Stimulated activated CD4-positive, alpha-beta T cell treated with anti-CD3 and anti-CD28 coated beads, TNF-alpha, amount 100 ng/mL, for 24 hours (primary cell): ENCODE measurements at places on chromosomes 4 and X.

DNA sequence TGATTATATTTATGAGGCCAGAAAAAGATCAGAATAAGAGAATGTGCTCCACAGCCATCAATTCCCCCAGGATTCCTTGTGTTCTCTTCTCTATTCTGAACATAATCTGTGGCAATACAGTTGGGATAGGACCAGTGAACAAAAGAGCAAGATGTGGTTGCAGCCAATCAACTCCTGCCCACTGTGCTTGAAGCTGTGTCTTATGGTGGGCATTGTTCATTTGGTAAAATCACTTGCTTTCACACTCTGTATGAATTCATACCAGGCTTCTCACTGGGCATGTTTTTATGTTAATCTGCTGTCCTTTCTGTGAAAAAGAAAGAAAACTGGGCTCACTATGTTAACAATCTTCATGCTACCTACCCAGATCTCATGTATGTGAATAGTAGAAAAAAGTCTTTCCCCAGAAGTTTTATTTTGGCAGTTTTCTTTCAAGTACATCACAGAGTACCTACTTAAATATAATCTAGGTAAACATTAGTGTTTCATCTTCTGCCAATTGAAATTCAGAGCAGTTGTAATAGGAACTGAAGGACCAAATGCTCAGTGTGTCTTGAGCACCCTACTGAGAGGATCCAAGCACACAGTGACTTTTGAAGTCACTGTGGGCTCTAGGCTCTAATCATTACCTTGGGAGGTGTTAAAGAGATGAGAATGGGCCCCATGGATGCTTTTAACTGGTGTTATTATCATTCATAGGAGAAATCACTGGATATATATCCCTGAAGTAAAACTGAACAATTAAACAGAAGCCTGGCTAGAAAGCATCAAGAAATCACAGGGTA lies 429.2 kb upstream of the TRAM1L1 start:
- no peak for DNase-seq

DNA sequence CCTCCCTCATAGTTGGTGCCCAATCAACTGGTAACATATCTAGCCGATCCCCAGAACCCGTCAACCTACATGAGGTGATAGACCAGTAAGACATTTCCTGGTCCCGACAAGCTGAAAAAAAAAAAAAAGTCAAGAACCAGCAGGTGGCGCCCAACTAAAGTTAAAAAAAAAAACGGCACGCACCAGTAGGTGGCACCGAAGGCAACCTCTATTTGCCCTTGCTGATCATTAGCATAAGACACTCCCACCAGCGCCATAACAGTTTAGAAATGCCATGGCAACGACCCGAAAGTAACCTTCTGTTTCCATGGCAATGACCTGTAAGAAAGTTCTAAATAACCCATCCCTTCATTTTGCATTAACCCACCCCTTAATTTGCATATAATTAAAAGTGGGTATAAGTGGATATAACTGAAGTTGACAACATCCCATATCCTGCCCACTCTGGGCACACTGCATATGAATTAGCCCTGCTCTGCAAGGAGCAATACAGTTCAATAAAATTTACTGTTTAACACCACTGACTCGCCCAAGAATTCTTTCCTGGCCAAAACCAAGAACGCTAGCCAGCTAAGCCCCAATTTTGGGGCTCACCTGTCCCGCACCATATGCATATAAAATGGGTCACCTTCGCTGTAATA lies 83.9 kb upstream of the SPANXB1 start:
- DNase-seq: no peak

GRCh38 chr4:126807132-126807531 lies 825.6 kb upstream of the INTU start:
- DNase-seq: no peak

- DNase-seq: no peak
Measured at GRCh38 chr4:151567056-151567455, 158.1 kb downstream of the FHIP1A start.

DNA sequence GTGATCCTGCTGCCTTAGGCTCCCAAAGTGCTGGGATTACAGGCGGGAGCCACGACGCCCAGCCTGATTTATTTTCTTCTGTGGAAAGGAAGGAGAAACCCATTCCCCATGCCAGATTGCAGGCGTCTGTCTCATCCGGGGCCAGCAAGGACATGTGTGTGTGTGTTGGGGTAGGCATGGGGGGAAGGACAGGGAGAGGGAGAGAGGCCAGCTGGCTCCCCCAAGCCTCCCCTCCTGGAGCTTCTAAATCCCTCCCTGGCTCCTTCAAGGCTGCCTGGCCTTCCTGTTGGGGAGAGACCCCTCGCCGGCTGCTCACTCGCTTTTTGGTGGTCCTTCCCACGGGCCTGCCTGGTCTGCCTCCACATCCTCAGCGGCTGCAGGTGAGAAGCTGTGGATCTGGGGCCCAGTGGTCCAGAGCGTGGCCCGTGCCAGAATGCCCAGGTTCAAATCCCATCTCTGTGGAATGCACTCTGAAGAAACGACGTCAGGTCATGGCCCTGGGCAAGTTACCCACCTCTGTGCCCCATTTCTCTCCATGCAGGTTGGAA lies 1.3 kb upstream of the PLXNB3 start:
- DNase-seq: no peak

DNA sequence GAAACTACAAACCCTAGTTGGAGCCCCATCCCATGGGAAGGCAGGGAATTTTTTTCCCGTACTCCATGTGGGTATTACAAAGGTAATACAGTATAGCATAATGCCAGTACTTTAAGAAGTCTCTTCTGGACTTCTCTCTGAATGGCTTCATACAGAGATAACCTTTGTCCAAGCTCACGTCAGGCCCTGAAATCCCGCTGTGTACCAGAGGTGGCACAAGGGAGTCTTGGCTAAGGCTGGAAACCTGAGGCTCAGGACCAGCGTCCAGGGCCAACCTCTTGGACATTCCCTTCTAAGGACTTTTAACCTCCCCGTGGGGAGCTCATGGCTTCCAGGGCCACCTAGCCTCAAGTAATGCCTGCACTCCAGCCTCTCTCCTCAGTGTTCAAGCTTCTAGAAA lies 338.9 kb upstream of the FAM241A start:
- no peak for DNase-seq

DNA sequence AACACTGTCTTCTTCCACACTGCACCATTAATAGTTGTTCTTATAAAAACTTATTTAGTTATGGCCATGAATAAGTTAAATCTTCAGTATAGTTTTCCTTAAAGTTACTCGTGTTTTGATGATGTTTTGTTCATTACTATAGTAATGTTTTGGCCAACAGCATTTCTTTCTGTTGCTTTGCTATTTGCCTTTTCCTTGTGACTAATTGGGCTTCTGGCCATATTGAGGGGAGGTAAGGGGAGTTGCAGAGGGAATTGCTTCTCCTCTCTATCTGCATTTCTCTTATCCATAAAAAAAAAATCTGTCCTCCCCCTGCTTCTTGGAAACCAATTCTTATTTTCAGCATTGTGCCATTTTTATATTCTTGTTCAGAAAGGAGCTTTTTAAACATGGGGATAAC lies 42.7 kb upstream of the ZCCHC12 start:
- no peak for DNase-seq

- no peak for DNase-seq
Measured at GRCh38 chrX:3550160-3550751, 163.2 kb downstream of the PRKX start.

GRCh38 chrX:96502507-96502906 lies 182.1 kb upstream of the DIAPH2 start:
- DNase-seq: no peak

GRCh38 chr4:173919196-173919595 lies 364.3 kb downstream of the FBXO8 start:
- no peak for DNase-seq

DNA sequence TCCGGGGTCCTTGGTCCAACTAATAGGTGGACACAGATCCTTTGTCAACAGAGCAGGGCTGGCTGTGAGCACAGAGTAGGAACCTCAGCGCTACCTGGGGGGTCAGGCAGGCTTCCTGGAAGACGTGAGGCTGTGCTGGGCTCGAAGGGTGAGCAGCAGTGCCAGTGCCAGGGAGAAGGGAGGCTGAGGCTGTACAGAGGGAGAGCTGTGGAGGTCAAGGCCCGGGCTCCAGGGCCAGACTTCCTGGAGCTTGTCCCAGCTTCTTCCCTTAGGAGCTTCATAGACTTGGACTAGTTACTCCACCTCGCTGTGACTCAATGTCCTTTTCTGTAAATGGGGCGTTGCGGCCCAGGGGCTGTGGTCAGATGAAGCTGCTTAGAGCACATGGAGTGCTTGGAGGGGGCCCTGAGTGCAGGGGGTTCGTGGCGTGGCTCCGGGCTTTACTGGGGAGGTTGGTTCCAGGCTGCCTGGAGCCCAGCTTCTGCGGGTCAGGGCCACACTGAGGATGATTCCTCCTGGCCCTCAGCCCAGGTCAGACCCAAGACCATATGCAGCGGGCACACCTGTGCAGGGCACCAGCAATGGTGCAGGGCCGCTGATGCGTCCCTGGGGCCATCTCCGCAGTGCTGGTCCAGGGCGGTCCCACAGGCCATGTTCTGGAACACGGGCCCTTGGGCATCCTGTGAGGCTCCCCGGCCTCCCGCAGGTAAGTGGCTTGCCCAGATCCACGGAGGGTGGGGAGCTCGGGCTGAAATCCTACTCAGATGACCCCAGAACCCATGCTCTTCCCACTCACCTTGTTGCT lies 98.1 kb downstream of the DCTD start:
- no peak for DNase-seq

DNA sequence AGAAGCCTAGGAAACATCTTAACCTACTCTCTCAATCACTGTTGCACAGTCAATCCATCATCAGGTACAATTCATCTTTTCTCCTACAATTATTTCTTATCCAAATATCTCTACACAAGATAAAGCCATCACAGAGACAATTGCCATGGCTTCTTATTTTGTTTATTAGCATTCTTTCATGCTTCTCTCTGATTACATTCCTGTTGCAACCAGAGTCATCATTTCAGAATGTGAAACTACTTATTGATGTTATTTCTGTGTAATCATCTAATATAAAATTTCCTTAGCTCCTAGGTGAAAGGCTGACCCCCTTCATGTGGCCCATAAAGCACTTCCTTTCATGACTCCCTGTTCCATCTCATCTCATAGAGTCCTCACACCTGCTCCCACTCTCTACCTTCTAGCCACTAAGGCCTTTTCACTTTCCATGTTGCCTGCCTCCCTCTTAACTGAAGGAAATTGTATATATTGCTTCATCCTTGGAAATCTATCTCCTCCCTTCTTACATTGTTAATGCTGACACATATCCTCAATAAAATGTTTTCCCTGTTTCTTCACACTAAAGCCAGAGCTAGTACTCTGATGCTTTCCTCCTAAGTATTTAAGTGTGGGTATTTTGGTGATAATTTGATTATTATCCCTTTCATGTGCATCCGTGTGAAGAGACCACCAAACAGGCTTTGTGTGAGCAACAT lies 829.9 kb downstream of the FAT4 start:
- DNase-seq: no peak

GRCh38 chrX:49204709-49205108 lies 4.7 kb upstream of the SYP start:
- no peak for DNase-seq

DNA sequence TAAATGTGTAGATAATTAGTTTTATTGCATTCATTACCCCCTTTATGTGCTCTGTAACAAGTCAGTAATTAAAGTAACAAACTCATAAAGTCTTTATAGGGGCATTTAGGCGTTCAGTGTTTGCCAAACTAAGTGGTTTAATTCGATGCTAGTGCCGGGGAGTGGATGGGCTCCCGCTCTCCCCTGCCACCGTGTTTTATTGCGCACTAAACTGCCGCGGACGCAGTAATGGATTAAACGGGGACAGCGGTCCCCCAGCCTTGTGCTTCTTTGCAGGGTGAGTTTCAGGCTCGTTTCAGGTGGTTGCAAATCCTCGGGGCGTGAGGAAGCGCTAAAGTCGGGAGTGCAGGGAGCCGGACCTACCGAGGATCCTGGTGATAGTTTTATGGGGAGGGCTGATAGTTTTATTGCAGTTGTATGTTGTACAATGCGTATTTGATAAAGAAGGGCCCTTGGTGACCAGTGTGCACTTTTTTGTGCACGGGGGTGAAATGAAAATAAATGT lies 1.6 kb upstream of the PHOX2B start:
- DNase-seq: no peak

DNA sequence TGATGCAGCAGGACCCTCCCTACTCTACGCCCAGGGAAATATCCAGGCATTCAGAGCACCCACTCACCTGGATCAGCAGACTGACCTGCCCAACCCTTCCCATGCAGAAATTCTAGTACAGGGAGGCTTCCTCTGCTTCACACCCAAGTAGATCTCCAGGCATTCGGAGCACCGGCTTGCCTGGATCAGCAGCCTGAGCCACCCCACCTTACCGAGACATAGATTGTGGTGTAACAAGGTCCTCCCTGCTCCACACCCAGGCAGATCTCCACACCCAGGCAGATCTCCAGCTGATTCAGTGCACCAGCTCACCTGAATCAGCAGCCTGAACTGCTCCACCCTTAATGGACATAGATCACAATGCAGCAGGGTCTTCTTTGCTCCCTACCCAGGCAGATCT lies 215.1 kb upstream of the CPEB2 start:
- no peak for DNase-seq

DNA sequence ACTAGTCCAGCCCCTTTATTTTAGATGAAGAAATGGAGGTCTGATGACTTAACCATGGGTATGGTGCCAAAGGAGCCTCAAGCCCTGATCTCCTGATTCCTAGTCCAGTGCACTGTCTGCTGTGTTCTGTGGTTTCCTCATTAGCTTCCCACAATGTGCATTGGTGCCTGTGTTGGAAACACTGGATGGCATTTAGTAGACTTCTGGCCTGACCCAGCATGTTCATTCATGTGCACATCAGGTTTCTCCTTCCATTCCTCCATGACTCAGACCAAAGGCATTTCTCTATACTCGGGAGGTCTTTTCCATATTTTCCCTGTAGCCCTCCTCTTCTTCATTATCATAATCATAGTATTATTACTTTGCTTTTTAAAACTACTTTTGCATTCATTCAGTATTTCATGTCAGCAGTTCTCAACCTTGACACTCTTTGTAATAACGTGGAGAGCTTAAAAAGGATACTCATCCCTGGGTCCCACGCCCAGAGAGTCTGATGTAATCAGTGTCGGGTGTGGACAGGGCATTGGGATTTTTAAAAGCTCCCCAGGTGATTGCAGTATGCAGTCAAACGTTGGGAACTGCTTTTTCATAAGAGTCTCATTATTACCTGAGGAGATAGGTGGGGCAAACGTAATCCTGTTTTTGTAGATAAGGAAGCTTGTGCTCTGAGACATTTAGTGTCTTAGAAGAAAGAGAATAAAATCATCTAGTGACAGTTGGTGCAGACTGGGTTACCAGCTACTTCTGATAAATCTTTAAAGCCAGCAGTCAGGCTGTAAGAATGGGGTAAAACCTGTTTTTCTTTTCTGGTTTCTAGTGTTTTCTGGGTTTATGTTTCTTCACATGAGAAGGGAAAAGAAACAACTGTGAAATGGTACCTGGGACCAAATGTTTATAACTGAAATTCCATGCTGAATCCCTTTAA lies 40.9 kb upstream of the XK start:
- DNase-seq: no peak

- no peak for DNase-seq
Measured at GRCh38 chr4:85821688-85822455, 346.9 kb downstream of the ARHGAP24 start.

GRCh38 chrX:136255541-136255940 lies 4.3 kb upstream of the MAP7D3 start:
- DNase-seq: no peak

- no peak for DNase-seq
Measured at GRCh38 chr4:169103966-169104412, 93.9 kb upstream of the CBR4 start.

- DNase-seq: no peak
Measured at GRCh38 chr4:157574606-157575005, 354.1 kb downstream of the GRIA2 start.

GRCh38 chr4:1598206-1599025 lies 85.7 kb downstream of the FAM53A start:
- no peak for DNase-seq
